ENCODE measurements at places on chromosomes 1 and 21.

GRCh38 chr1:178271471-178271870 is 177.6 kb downstream of the RASAL2 start:
- DNase-seq, result no peak

DNA sequence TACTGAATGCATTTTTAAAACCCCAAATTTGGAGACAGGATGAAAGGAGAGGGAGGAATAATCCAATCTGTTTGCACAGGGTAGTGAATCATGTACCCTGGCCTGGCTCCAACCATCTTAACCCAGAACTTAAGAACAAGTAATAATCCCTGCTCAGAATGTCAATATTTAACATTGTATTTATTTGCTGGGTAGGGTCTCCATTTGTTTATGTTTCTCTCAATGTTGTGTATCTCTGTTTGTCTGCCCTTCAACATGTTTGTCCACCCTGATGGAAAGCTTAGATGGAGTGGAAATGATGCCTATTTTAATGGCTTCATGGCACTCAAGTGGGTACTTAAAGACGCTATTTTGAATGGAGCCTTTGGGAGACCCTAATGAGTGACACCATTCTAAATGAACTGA is 54.4 kb upstream of the CDC42BPA start:
- DNase-seq, result no peak

GRCh38 chr1:19775317-19775716 is 24.4 kb downstream of the TMCO4 start:
- DNase-seq, result no peak

GRCh38 chr1:43968348-43968948 is 1.4 kb upstream of the DPH2 start:
- DNase-seq, result peak; percentile 48

DNA sequence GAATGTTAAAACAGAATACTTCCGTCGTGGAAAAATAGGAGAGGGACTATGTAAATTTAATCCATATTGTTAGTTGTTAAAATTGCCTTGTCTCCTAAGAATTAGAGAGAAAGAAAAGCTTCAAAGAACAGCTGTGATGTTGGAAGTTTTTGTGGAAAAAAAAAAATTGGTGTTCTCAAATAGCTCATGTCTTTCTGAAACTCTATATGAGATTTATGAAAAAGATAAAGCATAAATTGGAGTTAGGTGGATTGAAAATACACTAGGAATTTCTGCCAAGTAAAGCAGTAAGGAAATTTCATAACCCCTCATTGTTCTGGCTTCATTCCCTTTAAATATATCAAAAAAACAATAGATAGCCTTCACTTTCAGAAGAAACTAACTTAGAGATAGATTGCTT is 274.0 kb upstream of the ADAMTS5 start:
- no peak for DNase-seq

DNA sequence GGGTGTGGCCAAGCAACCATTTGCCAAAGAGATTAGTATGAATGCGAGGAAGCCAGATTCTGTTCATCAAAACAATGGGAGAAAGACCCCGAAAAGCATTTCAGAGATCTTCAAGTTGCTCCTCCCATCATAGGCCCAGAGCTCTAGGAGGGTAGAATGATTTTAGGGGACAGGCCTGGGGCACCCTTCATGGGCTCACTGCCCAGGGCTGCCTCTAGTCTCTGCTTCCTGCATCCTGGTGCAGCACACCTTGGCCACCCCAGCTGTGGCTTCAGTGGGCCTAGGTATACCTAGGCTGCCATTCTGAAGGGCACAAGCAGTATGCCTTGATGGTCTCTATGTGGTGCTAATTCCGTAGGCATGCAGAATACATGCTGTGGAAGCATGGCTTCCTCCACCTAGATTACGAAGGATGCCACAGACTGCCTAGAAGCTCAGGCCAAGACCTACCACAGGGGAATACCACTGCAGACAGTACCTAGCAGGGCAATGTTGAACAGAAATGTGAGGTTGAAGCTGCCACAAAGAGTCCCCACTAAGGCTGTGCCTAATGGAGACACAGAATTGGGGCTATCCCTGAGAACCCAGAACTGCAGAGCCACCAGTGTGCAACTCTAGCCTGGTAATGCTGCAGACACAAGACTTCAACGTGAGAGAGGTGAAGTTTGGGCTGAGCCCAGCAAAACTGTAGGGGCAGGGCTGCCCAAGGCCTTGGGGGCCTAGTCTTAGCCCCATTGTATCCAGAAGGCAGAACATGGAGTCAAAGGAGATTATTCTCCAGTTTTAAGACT is 158.8 kb downstream of the CLIC6 start:
- DNase-seq, result no peak

- DNase-seq, result no peak
Measured at GRCh38 chr21:43273016-43273707, 104.4 kb downstream of the CRYAA start.

DNA sequence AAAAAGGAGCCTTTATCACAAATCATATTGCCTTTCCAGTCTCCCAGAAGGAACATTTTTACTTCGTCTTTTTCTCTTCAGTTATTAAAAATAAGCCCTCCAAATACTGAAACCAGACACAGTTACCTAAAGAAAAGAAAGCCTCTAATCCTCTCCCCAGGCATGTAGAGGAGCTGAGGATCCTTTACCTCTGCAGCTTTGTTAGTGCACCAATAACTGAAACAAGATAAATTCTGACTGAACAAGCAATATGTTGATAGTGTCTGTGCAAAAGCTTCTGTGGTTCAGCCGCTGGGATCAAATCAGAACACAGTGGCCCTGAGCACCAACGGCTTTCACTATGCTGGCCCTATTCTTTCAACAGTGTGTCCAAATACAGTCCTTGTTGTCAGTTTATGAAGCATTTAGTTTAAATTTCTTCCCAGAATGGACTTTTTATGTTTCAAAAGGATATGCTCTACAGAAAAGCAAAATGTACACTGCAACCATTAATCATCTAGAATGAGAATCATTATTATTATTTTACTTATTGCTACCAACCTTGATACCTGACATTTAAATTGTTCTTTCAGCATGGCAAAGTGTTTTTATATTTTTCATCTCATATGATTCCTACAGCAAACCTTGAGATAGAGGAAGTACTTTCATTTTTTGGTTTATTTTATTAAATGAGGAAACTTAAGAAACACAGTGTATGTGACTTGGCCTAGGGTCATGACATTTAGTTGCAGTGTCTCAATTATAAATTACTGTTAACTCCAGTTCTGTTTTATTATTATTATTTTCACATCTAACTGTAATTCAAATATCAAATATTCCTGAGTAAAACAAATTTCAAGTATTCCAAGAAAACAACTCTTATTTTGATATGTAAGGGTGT is 217.9 kb downstream of the NEGR1 start:
- no peak for DNase-seq

DNA sequence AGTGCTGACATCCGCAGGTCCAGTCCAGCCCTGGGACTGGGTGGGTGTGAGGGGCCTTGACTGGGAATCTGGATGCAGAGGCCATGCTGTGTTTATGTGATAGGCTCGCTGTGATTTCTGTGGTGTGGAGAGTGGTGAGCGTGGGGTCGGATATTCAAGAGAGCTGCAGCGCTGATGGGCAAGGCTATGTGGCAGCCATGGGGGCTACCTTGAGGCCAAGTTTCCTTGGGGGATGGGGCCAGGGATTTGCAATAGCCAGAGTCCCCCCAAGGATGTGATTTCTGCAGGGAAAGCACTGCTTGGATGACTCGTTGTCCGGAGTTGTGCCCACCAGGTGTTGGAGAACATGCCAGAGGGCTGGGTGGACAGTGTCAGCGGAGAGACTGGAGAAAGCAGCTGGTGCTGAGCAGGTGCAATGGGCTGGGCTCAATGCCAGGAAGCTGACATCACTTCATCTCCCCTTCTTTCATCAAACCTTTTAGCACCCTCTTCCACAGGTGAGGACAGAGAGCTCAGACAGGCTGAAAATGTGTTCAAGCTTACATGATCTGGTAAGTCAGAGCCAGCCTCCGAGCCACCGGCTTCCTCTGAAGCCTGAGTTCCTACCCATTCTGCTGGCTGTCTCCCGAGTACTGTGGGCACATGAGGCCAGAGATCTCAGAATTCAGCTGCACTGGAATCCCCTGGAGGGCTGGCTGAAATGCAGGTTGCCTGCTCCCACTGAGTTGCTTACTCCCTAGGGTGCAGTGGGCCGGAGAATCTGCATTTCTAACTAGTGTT is 132.9 kb downstream of the RHOU start:
- no peak for DNase-seq

GRCh38 chr1:158117854-158118704 is 62.6 kb upstream of the CD1D start:
- peak; percentile 93 for DNase-seq

- no peak for DNase-seq
Measured at GRCh38 chr1:240591564-240591963, 20.4 kb downstream of the GREM2 start.

- peak; percentile 67 for DNase-seq
Measured at GRCh38 chr1:219416598-219417238, 196.2 kb downstream of the ZC3H11B start.

DNA sequence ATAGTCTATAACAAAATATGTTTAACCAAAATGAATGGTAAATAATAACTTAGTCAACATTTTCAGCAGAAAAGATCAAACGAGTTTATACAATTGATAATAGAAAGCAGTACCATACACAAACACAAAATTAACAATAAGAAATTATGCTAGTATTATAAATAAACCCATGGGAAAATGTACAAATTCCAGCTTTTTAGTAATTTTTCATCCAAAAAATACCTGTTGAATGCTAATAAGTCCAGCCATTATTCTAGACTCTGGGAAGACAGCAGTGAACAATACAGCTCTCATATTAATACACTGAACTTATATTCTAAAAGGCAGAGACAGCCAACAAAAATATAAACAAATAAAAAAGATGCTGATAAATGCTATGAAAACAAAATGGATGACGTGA is 66.3 kb downstream of the AKT3 start:
- DNase-seq, result no peak

DNA sequence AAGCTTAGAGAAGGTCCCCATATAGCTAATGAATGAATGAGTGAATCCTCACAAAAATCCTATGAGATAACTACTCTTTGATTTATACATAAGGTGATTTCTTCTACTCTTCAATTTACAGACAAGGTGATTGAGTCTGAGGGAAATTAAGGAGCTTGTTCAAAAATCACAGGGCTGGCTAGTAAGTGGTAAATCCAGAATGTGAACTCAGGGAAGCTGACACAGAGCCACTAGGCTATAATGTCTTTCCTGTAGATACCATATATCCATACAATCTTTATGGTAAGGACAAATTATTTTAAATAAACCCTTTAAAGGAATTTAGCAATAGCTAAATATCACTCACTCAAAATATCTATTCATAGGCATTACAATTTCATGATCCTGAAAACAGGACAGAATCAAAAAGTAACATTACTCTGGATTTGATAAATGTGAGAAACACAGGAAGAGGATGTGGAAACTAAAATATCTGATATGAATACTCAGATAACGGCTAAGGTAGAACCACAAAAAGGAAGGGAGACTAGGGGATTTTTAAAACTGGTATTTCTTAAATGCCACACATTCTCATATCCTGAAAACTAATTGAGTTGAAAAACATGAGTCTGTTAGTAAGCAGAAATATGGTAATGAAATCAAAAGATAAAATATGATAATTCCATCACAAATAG is 108.2 kb downstream of the NBPF12 start:
- no peak for DNase-seq

DNA sequence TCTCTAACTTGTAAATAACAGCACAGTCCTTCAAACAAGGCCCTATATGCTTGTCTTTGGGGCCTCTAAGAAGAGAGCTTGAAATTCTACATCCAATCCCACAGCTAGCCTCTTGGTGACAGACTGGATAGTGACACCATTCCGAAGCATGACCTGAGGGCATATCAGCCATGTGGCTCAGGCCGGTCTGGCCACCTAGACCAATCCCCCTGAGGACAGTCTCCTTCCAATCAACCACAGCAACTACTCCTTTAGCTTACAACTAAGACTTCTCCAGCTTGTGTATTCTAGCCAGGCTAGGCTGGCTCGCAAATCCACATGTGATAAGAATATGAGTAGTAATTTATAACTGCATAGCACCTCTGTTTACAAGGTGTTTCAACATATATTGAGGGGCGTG is 14.0 kb downstream of the BCAR3 start:
- no peak for DNase-seq

GRCh38 chr1:67004176-67004575 is 49.8 kb downstream of the SLC35D1 start:
- DNase-seq, result no peak

GRCh38 chr1:94165843-94166242 is 44.9 kb upstream of the ABCA4 start:
- no peak for DNase-seq

DNA sequence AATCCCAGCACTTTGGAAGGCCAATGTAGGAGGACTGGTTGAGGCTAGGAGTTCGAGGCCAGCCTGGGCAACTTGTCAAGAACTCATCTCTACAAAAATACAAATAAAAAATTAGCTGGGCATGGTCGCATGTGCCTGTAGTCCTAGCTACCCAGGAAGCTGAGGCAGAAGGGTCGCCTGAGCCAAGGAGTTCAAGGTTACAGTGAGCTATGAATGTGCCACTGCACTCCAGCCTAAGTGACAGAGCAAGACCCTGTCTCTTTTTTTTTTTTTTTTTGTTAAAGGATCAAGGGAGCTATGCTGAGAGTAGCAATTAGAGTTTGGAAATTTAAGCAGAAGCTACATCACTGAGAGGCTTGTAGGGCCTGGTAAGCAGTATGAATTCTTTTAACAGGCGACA is 70.9 kb downstream of the EIF4G3 start:
- no peak for DNase-seq

DNA sequence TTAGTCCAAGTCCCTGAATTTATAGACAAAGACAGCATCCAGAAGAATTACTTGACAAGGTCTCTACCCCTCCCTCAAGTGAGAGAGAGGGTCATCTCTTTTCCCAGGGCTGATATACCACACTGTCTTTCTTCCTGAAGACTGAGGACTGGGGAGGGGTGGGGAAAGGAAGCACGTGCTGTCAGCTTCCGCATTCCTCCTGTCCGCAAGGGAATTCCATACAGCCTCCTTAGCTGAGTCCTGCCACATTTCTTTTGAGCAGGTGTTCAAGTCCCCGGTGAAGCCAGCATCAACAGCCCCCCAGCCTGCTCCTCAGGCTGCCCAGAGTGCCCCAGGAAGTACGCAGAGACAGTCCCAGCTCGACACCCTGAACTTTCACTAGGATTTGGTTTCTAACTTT is 34.2 kb downstream of the PCAT6 start:
- no peak for DNase-seq

GRCh38 chr21:17858747-17859146 is 39.6 kb upstream of the C21orf91 start:
- no peak for DNase-seq

- DNase-seq, result no peak
Measured at GRCh38 chr1:115726161-115726560, 42.4 kb downstream of the CASQ2 start.

Measured in NAMALWA (cell line).